Hypothalamus (tissue), 51 donors: ENCODE measurements at places on chromosomes 4 and X.
A peak's percentile ranks its signal among the peaks of the same experiment; 100 is the strongest.

- DNase-seq: no peak
These were observed 1.8 kb downstream of the PPP2R3B start for GRCh38 chrX:384861-385260.

DNA sequence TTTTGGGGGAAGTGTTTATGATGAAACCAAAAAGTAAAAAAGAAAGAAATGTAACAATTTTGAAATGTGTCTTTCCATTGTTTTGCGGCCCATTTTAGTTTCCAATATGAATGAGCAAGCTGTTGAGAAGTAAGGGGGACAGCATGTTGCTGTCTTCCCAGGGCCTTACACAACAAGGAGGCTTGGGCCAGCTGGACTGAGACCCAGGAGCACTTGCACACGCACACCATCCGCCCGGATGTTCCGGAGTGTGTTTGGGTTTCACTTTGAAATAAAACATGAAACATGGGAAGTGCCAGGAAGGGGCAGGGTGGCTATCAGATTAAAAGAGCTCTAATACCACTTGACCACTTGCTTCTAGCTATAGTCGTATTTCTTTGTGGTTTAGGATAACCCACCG lies 144.4 kb downstream of the NHS start:
- no peak for DNase-seq

- no peak for DNase-seq
These were observed 318.1 kb upstream of the CASK start for GRCh38 chrX:42241421-42241820.

- DNase-seq: no peak
These were observed 41.0 kb downstream of the WWC2 start for GRCh38 chr4:183139972-183140570.

- no peak for DNase-seq
These were observed 74.1 kb downstream of the TSPAN5 start for GRCh38 chr4:98584265-98584664.

DNA sequence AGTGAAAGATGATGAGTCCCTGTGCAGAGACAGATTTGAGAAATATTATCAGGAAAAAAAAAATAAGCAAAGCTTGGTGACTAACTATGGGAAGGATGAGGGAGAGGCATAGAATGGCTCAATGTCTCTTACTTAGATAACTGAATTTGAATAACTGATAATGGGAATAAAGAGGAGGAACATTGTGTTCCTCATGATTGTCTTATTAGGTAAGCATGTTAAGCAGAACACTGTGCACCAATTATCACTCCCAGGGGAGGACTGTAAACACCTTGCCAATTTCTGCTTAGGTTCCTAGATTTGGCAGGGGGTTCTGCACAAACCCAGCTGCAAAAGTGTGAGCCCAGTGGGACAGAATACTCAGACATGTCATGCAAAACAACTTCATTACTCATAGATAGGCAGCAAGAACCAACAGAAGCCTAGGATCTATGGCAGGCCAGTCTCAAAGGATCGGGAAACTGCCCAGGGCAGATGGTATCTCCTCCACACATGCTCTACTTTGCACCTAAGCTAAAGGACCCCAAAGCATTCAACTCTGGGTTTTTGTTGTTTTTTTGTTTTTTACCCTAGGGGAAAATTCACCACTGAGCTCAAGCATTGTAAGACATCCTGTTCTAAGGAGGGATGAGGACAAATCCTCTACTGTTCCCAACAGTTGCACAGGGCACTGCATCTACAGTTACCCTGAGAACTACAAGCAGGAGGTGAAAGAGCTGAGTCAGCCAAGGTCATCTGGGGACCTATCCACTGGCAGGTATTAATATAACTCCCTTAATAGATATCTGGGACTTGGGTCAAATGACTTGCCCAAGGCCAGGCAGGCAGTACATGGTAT lies 907.0 kb downstream of the RAPGEF2 start:
- no peak for DNase-seq

DNA sequence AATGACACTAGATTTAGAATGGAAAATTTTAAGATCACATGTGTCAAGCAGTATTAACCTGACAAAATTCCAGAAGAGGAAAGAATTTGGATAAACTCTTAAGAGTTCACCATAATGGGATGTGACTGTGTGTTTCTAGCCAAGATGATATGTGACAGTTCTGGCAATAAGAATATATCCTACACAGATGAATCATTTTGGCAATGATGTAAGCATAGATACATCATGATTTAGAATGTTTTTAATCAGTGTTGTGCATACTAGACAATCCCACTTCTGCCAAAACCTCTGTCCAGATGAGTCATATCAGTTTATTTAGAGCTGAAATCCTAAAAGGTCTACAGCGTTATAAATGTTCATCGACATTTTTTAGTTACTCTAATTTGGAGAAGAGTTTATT lies 48.8 kb downstream of the PTCHD1 start:
- DNase-seq: no peak

DNA sequence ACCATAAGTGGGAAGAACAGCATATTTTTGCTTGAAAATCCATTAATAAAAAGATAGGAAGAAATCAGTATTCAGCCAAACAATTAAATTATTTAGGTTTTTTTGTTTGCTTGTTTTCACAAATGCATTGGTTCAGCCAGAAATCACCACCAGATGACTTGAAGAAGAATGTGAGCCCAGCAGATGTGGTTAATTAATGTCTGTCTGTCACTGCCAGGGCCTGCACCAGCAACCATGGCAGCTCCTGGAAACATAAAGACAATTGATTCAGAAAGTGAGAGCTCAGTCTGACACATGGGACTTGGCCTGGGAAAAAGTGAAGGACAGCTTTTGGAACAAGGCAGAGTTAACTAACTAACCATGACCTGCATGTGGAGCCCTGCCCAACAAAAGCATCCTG lies 74.0 kb downstream of the MAOB start:
- no peak for DNase-seq

- no peak for DNase-seq
These were observed 46.5 kb downstream of the HADH start for GRCh38 chr4:108036213-108036612.

DNA sequence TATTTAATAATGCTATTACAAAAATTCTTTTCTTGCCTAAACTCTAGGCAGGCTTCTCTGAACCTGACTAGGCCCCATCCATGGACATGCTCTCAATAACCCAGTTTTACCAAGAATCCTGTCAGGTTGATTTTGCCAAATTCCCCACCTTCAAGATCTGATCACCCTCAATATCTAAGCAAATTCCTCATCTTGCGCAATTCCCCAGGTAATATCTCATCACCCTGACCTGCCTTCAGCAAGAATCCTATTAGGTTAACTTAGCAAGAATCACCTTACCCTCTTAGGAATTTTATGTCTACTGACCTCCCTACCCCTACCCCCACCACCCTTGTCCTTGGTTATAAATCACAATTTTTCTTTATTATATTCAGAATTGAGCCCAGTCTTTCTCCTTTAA lies 579.1 kb downstream of the C4orf33 start:
- no peak for DNase-seq

DNA sequence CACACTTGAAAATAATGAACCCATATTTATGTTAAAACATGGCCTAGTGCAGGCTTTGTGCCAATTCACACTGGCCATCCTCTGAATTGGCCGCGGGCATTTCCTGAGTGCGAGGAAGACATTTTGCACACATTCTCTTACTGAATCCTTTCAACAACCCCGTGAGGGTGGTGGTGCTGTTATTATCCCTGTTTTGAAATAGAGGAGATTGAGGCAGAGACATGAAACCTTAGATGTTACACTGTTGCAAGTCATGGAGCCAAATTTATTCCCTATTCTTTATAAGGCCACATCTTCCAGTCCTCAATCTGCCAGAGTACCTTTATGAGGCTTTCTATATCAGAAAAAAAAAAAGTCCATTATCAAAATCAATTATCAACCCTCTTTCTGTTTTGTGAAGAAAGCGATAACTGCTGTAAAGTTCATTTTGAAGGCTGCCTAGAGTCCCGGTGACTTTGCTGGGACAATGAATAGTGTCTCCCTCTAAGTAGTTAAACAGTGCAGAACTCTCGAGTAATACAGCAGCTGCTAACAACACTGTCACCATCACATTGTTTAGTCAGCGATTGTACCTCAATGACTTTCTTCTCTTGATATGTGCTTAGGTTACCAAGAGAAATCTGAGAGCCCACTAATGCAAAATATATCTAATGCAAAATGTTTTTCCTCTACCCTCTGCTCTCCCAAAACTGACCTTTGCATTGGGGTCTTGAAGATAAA lies 242.3 kb upstream of the PPARGC1A start:
- DNase-seq: no peak

- no peak for DNase-seq
These were observed 452.5 kb downstream of the IL15 start for GRCh38 chr4:142088906-142089305.

- no peak for DNase-seq
These were observed 5.3 kb downstream of the CRMP1 start for GRCh38 chr4:5887361-5888221.

GRCh38 chrX:155143959-155144548 lies 72.2 kb upstream of the VBP1 start:
- no peak for DNase-seq

GRCh38 chr4:142567620-142568451 lies 278.3 kb downstream of the INPP4B start:
- no peak for DNase-seq

GRCh38 chr4:186500721-186501304 lies 54.6 kb downstream of the MTNR1A start:
- no peak for DNase-seq

DNA sequence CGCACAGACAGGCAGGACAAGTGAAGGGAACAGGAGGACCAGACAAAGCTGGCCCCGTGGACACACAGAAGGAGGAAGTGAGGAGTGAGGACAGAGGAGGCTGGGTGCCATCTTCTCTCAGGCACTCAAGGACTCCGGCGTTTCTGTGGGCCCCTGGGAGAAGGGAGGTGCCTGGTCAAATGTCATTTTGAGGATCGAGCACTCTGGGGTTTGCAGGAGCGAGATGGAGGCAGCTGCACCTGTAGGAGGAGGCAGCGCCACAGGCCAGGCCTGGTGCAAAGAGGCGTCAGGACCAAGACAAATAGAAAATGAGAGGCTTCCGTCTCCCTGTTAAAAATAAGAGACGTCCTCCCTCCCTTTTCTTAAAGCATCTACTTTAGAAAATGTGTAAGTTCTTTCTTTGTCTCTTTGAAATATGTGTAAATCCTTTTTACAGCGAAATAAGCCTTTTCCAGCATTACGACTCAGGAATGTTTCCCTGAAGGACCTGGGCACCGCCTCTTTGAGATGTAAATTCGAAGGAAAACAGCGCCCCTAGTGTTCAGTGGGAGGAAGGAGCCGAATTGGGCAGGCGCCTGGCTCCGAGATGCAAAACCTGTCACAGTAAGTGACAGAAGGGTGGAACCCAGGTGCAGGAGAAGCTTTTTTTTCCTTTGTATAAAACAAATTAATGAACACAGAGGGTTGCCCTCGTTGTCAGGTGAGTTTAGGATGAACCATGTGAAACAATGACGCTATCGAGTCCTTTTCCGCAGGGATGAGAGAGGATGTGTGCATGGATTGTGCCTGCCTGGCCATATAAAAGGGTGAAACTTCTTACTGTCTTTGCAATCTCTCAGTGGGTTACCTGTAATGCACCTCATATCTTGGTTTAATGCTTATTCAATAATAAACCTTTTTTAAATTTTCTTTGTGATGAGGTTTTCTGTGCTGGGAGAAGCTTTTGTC lies 1.4 kb upstream of the C4orf50 start:
- peak; percentile 34 for DNase-seq

DNA sequence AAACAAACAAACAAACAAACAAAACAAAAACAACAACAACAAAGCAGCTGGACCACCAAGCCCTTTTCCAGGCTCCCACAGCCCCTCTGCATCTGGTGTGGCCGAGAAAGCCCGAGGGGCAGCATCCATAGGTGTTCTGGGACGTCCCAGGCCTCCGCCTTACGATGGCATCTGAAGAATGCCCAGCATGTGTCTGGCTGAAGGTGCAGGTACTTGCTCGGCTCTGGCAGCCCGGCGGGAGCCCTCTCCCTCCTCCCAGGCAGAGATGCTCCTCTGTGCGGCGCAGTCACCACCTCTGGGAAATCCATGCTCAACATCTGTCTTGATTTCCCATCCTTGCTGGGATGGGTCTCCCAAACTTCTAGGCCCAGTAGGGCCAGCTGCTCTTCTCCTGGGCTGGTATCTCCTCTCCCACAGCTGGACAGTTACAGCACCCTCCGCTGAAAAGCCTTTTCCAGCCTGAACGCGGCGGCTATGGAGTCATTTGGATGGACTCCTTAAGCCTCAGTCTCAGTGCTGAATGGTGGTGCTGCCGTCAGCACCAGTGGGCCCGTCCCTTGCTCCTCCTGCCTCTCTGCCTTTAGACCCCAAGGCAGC lies 4.3 kb downstream of the PSAPL1 start:
- DNase-seq: no peak

DNA sequence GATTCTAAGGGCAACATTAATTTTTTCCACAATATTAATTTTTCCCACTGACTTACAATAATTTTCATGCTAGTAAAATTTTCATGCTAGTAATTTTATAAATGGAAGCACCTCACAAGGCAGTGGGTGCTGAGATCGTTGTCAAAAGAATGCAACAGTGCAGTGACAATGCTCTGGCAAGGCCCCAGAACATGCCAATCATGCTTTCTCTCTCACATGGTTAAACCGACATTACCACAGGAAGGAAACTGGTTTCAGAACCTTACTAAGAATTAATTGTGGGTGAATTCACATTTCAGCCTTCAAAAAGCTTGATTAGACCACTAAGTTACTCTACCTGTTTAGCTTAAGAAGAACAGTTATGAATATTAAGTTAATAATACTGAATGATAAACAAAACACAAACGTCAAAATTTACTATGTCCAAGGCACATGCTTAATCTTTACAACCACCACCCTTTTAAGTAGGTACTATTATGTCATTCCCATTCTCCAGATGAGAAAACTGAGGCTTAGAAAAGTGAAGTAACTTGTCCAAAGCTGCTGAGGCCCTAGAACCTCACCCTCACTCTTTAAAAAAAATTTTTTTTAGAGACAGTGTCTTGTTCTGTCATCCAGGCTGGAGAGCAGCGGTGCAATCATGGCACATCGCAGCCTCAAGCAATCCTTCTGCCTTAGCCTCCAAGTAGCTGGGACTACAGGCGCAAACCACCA lies 10.0 kb upstream of the OPHN1 start:
- no peak for DNase-seq

GRCh38 chr4:100849319-100849718 lies 331.5 kb upstream of the EMCN start:
- peak; percentile 0 for DNase-seq

- no peak for DNase-seq
These were observed 42.7 kb downstream of the LONRF3 start for GRCh38 chrX:119017077-119017476.

GRCh38 chrX:17922303-17922702 lies 61.2 kb upstream of the RAI2 start:
- no peak for DNase-seq

DNA sequence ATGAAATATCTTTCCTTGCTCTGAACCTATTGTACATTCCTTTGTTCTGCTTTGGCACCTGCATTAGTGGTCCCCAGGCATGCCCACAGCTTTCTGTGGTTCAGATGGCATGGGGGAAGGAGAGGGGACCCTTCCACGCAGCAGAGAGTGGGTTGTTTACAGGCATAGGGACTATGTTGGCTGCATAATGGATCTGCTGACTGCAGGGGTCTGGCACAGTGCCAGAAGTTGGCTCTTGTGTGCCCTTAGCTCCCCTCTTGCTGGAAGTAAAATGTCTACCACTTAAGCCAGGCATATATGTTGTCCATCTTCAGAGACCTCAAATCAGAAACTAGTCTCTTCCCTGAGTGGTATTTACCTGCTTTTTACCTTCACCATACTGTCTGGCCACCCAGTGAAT lies 651.9 kb upstream of the PCDH7 start:
- DNase-seq: no peak
